Psoas muscle (tissue), 8 donors: ENCODE measurements at places on chromosomes 11 and 22. TPM values are rescaled to one million over a fixed set of nuclear protein-coding genes. Genes with fewer than 3 reads are reported as not detected.

NPAS4 gene
- total RNA-seq = not detected

OR8D1 gene
- total RNA-seq = not detected

USH1C gene
- total RNA-seq = not detected

SLC22A12 gene
- total RNA-seq = not detected

TEX54 gene
- total RNA-seq = not detected

INSC gene
- not detected for total RNA-seq

RAG1 gene
- total RNA-seq = 1.7 TPM

ART1 gene
- 14.5 TPM for total RNA-seq

KCTD14 gene
- not detected for total RNA-seq

HIRA gene
- 32.7 TPM for total RNA-seq

GDPD4 gene
- total RNA-seq = not detected

ASCL2 gene
- total RNA-seq = not detected

PNPLA5 gene
- not detected for total RNA-seq

ZFPL1 gene
- 29.3 TPM for total RNA-seq

KRTAP5-7 gene
- total RNA-seq = not detected

RAG2 gene
- total RNA-seq = not detected

JAML gene
- total RNA-seq = 0.75 TPM

NCF4 gene
- total RNA-seq = 2.7 TPM
